ENCODE measurements at places on chromosomes 6 and 20. TPM values are rescaled to one million over a fixed set of nuclear protein-coding genes. Genes with fewer than 3 reads are reported as not detected.

The DEFB115 gene
- total RNA-seq, result not detected

The SNTA1 gene
- total RNA-seq, result 3.1 TPM

The KCNB1 gene
- not detected for total RNA-seq

The TRIM40 gene
- total RNA-seq, result 0.12 TPM

GRCh38 chr6:168691774-168692173, 250.8 kb downstream of the SMOC2 start:
- no peak for DNase-seq

GRCh38 chr20:38892091-38892981, 33.9 kb upstream of the FAM83D start:
- DNase-seq, result no peak

GRCh38 chr20:63580796-63581461, 6.9 kb upstream of the HELZ2 start:
- no peak for DNase-seq

DNA sequence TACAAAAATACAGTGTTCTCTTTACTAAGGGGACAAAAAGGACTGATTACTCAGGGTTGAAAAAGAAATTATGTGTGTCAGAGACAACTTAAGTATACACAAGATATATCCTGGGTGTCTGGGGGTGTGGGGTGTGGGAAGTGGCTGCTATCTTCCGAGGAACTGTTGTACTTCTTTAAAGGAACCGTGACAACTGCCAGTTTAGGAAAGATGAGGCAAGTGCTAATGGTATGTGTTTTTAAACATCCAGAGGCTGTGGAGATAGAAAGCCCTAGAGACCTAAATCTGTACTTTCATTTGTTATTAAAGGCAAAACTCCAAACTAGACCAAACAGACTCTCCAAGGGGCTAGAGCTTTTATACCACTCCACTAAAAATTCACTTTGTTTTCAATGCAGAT, 95.6 kb downstream of the SNAP25 start:
- DNase-seq, result no peak

GRCh38 chr20:25006431-25007167, 14.0 kb upstream of the APMAP start:
- DNase-seq, result no peak

DNA sequence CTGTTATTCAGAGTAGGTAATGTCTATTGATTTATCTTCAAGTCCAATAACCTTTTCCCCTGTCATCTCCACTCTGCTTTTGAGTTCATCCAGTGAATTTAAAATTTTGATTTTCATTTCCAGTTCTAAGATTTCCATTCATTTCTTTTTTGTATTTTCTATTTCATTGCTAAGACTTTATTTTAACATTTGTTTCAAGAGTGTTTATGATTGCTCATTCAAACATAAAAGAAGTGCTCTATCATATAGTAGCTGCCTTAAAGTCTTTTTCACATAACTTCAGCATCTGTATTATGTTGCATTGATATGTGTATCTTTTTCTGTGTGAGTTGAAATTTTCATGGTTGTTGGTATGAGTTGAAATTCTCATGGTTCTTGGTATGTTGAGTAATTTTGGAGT, 341.6 kb downstream of the SOX4 start:
- DNase-seq, result no peak

- DNase-seq, result no peak
Observed at GRCh38 chr6:149924206-149924932, 1.4 kb upstream of the RAET1G start.

- no peak for DNase-seq
Observed at GRCh38 chr20:36744764-36745191, 1.1 kb downstream of the NDRG3 start.

- DNase-seq, result no peak
Observed at GRCh38 chr6:5752391-5752680, 254.4 kb downstream of the NRN1 start.

DNA sequence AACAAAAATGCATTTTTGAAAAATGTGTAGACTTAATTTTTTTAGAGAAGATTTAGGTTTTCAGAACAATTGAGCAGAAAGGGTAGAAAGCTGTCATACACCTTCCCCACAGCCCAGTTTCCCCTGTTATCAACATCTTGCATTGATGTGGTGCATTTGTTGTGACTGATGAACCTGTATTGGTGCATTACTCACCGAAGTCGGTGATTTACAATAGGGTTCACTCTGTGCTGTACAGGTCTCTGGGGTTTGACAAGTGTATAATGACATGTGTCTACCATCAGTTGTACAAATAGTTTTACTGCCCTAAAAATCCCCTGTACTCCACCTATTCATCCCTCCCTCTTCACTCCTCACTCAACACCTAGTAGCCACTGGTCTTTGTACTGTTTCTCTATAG, 23.8 kb upstream of the ADIG start:
- no peak for DNase-seq

- DNase-seq, result no peak
Observed at GRCh38 chr6:79158856-79159516, 75.5 kb downstream of the HMGN3 start.

DNA sequence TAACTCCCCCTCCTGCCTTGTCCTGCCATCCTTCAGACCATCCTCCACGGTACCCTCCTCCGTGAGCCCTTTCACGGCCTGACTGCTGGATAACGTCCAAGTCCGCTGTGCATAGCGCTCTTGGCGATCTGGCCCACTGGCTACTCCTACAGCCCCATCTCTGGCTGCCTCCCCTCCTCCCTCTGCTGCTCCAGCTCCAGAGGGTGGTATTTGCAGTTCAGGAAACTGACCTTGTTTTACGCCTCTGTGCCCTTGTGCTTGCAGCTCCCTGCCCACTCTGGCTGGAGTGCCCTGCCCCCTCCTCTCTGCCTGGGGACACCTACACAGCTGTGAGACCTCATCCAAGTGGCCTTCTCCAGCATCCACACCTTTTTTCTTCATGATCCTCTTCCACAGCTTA, 6.5 kb upstream of the RREB1 start:
- no peak for DNase-seq

DNA sequence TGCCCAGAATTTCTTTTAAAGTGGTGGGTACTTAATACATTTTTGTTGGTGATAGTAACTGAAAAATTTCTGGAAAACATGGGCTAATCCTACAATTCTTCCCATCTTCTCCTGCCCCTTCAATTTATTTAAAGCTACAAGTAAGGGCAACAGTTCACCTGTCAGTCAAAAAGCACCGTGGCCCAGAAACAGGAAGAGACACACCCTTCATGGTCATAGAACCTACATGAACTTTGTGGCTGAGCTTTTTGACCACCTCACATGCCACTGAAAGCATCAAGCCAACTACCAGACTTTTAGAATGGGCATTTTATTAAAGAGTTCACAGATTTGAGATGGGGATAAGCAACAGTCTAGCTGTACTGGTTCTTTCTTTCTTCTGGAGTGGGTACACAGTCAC, 201.1 kb upstream of the CNR1 start:
- DNase-seq, result no peak

DNA sequence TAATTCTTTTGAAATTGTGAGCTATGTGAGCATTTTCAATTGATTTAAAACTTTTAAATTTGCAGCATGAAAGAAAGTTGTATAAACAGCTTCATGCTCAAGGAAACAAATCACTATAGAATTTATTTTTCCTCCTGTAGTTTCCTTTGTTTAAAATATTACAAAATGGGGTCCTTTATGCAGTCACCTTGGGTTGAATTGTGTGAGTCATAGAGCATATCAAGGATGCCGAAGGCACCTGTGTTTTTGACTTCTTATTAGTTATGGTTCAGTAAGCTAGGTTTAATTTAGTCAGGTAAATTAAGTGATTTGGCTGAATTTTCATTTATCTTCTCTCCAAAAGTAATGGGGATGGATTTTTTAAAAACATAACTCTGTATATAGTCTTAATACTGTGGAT, 96.8 kb downstream of the BCKDHB start:
- no peak for DNase-seq

GRCh38 chr6:43478008-43478372, 620 bp downstream of the TJAP1 start:
- DNase-seq, result no peak

DNA sequence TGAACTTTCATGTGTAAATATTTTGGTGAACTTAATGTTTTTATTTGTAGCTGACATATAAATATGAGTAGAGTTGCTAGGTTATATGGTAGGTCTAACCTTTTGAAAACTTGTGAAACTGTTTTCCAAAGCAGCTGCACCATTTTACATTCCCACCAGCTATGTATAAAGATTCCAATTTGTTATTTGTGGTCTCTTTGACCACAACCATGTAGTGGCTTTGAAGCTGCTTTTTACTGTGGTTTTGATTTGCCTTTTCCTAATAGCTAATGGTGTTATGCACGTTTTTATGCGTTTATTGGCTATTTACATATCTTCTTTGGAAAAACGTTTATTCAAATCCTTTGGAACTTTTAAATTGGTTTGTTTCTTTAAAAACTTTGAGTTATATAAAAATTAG, 10.3 kb downstream of the CST3 start:
- DNase-seq, result no peak

Measured in activated naive CD4-positive, alpha-beta T cell treated with anti-CD3 and anti-CD28 coated beads, Interleukin-2, amount 50 U/mL, for 72 hours (primary cell).